Lower lobe of right lung (tissue), 2 donors: ENCODE measurements at places on chromosomes 3 and 15.

- no peak overlapping the region for H3K4me3 ChIP-seq
- H3K36me3 ChIP-seq: no peaks in the 10 kb centered on the region
- no peaks in the 10 kb centered on the region for H3K4me1 ChIP-seq
- no peak for DNase-seq
- H3K27ac ChIP-seq: no peak overlapping the region
Observed at GRCh38 chr3:155370198-155370597, 76.7 kb upstream of the STRIT1 start.

- H3K4me1 ChIP-seq: no peaks in the 10 kb centered on the region
- no peaks in the 10 kb centered on the region for H3K36me3 ChIP-seq
- no peak overlapping the region for H3K4me3 ChIP-seq
- no peak overlapping the region for H3K27ac ChIP-seq
Observed at GRCh38 chr3:102038477-102039142, 189.3 kb downstream of the NFKBIZ start.

- no peaks in the 10 kb centered on the region for H3K36me3 ChIP-seq
- H3K27ac ChIP-seq: no peak overlapping the region
- no peaks in the 10 kb centered on the region for H3K27me3 ChIP-seq
- H3K4me1 ChIP-seq: peaks cover 8% of the 10 kb centered on the region
- DNase-seq: no peak
- no peak overlapping the region for H3K4me3 ChIP-seq
Observed at GRCh38 chr3:120641696-120642246, 40.3 kb downstream of the HGD start.

GRCh38 chr3:65030847-65031463 lies 343.2 kb upstream of the ADAMTS9 start:
- no peak overlapping the region for H3K27ac ChIP-seq
- DNase-seq: no peak
- no peak overlapping the region for H3K4me3 ChIP-seq
- H3K4me1 ChIP-seq: no peaks in the 10 kb centered on the region
